ENCODE measurements at places on chromosomes 6 and 20.

GRCh38 chr20:25220810-25221591 is 25.5 kb downstream of the ENTPD6 start:
- peaks cover 32% of the 10 kb centered on the region for H3K36me3 ChIP-seq
- no peak overlapping the region for H3K4me3 ChIP-seq
- DNase-seq = no peak
- H3K27ac ChIP-seq = no peak overlapping the region
- H3K4me1 ChIP-seq = no peaks in the 10 kb centered on the region

- no peaks in the 10 kb centered on the region for H3K4me1 ChIP-seq
- no peaks in the 10 kb centered on the region for H3K27me3 ChIP-seq
- no peak overlapping the region for H3K27ac ChIP-seq
- no peak for DNase-seq
- no peak overlapping the region for H3K4me3 ChIP-seq
Observed at GRCh38 chr6:89575562-89575960, 63.0 kb downstream of the LYRM2 start.

- peaks cover 9% of the 10 kb centered on the region for H3K4me1 ChIP-seq
- no peak overlapping the region for H3K4me3 ChIP-seq
- DNase-seq = no peak
- no peaks in the 10 kb centered on the region for H3K36me3 ChIP-seq
- H3K27me3 ChIP-seq = no peaks in the 10 kb centered on the region
Observed at GRCh38 chr6:116450769-116451740, 10.1 kb upstream of the CALHM6 start.

GRCh38 chr6:36934901-36935300 is 19.6 kb upstream of the PI16 start:
- H3K36me3 ChIP-seq = no peaks in the 10 kb centered on the region
- H3K27ac ChIP-seq = no peak overlapping the region
- no peaks in the 10 kb centered on the region for H3K4me1 ChIP-seq
- H3K27me3 ChIP-seq = no peaks in the 10 kb centered on the region
- no peak overlapping the region for H3K4me3 ChIP-seq

DNA sequence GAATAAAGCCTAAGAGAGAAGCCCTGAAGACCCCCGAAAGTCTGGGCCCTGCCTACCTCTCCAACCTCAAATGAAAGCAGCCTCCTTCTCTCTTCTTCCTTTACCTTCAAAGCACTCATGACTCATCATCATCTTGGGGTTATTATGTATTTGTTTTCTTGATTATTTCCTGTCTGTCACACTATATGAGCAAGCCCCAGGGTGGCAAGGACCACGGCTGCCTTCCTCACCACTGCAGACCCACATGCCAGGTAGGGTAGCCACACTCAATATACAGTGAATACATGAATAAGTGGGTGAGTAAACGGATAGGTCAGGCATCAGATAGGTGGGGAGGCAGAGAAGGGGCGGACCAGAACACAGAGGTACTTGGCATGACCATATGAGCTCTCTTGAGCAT is 8.8 kb downstream of the WFDC3 start:
- DNase-seq = peak; percentile 27
- H3K4me1 ChIP-seq = peaks cover 40% of the 10 kb centered on the region
- H3K4me3 ChIP-seq = no peak overlapping the region
- no peaks in the 10 kb centered on the region for H3K27me3 ChIP-seq
- no peaks in the 10 kb centered on the region for H3K36me3 ChIP-seq

GRCh38 chr6:33316603-33317418 is 733 bp downstream of the ZBTB22 start:
- no peak for DNase-seq
- H3K27ac ChIP-seq = peak overlapping the region; percentile 90
- H3K4me1 ChIP-seq = peaks cover 55% of the 10 kb centered on the region
- H3K27me3 ChIP-seq = no peaks in the 10 kb centered on the region
- peak overlapping the region; percentile 64 for H3K4me3 ChIP-seq

DNA sequence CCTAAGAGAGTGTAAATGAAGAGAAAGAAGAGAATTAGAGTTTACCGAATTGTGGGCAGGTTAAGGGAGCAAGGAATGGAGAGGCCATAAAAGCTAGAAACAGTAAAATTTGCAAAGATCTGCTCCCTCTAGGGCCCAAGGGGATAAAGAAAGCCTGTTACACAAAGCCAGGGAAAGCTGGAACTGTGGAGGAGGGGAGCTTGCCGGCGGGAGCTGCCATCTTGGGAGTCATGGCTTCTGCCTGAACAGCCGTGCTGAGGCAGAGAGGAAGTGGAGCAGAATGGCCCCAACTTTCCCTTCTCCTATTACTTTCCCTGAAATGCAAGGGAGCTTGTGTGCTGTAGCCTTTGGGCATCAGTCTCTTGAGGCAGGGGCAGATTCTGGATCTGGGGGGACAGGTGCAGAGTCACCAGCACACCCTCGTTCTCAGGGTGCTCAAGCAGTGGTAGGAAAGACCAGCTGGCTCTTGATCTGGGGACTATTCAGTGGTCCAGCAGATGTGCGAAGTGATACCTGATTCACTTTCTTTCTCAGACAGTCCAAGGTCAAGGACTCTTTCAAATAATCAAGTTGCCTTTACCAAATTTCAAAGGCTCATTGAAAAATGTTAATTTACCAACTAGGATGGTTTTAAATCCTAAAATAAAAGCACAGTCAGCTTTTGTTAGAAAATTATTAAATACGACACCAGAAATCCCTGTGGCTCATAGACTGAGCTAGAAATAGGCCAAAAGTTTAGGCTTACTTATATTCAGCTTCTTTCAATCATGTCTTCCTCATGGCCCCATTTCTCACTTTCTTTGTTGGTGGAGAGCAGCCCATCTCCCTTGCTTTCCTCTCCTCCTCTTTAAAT is 25.7 kb downstream of the LAMA4 start:
- no peak for DNase-seq
- no peak overlapping the region for H3K4me3 ChIP-seq
- H3K27ac ChIP-seq = peak overlapping the region; percentile 71
- H3K27me3 ChIP-seq = no peaks in the 10 kb centered on the region

DNA sequence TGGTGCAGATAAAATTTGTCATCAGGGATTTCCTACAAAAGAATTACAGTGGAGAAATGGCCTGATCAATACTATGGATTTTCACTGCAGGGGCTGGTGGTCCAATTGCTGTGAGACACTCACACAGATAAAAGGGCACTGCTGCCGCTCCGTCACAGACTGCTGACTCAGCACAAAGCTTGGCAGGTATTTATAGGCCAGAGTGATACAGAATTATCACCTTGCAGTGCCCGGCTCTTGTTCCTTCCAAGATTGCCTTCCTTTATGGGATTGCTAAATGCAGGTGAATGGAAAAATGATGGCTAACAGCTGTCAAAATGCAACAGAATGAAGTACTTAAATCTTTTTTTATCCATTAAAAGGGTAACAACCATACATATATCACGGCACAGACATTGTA is 247.8 kb upstream of the ZFP64 start:
- H3K4me3 ChIP-seq = no peak overlapping the region
- DNase-seq = no peak
- H3K27me3 ChIP-seq = no peaks in the 10 kb centered on the region
- no peaks in the 10 kb centered on the region for H3K36me3 ChIP-seq
- H3K4me1 ChIP-seq = no peaks in the 10 kb centered on the region

DNA sequence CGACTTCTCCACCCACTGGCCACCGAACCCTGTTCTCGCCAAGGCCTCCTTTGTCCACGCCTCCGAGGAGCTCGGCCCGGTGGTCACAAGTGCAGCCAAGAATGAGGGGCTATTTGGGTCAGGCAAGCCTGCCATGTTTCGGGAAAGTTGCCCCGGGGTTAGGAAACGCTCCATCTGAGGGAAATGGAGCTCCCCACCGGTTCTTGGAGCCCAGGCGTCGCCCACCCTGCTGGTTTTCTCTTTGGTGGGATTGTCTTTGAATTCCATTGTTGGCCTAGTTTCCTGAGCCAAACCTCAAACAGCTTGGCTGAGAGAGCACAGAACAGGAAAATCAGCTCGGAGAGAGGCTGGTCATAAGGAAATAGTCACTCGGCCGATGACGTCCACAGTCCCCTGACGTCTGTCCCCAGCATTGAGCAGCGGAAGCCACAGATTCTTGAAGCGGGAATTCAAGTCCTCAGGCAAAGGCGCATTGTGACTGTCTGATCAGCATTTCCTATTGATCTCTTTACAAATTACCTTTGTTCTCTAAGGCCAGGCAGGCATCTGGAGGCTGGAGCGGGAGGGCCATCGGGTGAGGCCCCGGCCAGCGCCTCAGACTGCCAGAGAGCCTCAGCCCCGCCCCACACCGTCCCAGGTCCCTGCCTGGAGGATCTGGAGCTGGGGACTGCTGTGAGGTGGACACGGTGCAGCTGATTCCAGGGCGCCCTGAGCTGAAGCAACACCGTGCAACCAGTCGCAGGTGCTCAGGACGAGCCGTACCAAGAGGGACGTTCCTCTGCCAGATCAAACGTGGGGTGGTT is 138.6 kb downstream of the DLL1 start:
- H3K27me3 ChIP-seq = no peaks in the 10 kb centered on the region
- peaks cover 34% of the 10 kb centered on the region for H3K4me1 ChIP-seq
- peak overlapping the region; percentile 93 for H3K27ac ChIP-seq
- no peak overlapping the region for H3K4me3 ChIP-seq
- H3K36me3 ChIP-seq = no peaks in the 10 kb centered on the region

DNA sequence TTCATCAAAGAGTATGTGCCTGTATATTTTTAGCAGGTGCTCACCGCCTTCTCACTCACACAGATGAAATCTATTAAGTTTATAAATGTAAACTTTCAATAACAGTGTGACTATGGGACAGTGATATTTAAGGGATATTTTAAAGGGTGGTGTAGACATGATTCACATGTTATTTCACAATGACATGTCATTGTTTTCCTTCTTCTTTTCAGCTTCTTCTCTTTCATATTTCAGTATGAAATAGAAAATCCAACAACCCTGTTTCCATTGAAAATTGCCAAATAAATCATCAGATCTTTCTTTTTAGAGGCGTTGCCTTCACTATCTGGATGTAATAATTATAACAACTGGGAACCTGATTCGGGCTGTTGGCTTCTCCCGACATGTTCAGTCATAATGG is 54.8 kb downstream of the PFDN4 start:
- no peaks in the 10 kb centered on the region for H3K36me3 ChIP-seq
- H3K4me1 ChIP-seq = no peaks in the 10 kb centered on the region
- H3K27me3 ChIP-seq = no peaks in the 10 kb centered on the region
- no peak overlapping the region for H3K4me3 ChIP-seq
- DNase-seq = no peak

DNA sequence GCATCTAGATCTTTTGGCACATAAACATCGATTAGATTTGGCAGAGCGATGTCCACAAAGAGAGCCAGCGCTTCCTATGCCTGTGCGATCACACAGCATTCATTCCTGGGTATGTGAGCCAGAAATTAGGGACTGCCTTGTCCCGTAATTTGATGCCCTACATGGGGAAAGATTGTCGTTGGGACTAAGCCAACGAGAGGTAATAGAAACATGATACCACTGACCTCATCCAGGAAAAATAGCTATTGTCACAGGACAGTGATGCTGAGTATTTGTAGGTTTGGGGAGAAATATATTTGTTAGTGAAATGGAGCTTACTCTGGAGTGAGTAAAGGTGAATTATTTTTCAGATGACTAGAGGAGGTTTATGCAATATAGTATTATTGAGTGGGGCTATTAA is 154.0 kb downstream of the TSHZ2 start:
- no peaks in the 10 kb centered on the region for H3K36me3 ChIP-seq
- H3K4me3 ChIP-seq = no peak overlapping the region
- H3K4me1 ChIP-seq = no peaks in the 10 kb centered on the region
- no peak overlapping the region for H3K27ac ChIP-seq

DNA sequence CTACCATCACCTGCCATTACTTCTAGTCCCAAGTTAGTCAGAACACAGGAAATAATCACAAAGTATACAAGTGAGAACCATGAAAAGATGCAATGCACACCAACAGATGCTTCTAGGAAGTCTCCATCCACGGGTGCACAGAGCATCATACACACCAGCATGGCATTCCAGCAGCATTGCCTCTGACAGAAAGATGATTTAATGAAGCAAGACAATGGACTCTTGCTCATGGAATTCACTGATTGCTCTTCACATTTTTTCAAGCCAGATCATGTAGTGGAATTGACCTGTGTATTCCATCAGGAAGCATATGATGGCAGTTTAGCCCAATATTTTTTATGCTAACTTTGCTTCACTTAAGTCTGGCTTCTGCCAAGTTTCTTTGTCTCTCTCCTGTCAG is 406.3 kb upstream of the RGS17 start:
- no peaks in the 10 kb centered on the region for H3K4me1 ChIP-seq
- no peaks in the 10 kb centered on the region for H3K27me3 ChIP-seq
- H3K36me3 ChIP-seq = no peaks in the 10 kb centered on the region
- DNase-seq = no peak

DNA sequence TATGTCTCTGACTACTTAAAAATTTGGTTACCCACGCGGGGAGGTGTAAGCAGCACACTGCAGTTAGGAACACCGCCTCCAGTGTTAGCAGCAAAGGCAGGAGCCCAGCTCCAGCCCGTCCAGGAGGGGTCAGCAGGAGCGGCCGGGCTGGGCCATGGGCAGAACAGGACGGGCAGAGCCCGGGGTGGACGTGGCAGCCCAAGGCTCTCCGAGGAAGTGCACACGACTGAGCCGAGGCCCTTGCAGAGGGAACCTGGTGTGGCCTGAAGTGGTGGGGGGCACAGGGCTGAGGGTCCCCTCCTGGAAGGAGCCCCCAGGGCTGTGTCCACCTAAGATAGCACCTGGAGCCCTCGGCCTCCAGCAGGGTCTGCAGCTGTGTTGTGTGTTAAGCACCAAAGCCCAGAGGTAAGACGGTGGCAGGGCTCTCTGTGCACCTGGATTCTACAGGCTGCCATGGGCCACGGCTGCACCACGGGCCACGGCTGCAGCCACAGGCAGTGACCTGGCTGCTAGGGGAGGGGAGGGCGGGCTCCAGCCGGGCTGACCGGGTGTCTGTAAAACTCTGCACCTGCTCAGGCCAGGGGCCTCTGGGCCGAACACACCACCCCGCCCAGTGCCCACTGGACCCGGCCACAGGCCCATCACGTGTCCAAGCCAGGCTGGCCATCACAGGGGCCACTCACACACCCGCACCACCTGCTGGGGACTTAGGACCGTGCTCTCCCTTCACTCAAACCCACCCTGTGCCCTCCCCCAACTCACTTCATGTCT is 6.6 kb downstream of the SLC2A4RG start:
- no peak overlapping the region for H3K4me3 ChIP-seq
- H3K27me3 ChIP-seq = no peaks in the 10 kb centered on the region
- peaks cover 10% of the 10 kb centered on the region for H3K4me1 ChIP-seq

- H3K27me3 ChIP-seq = no peaks in the 10 kb centered on the region
- H3K36me3 ChIP-seq = no peaks in the 10 kb centered on the region
- no peaks in the 10 kb centered on the region for H3K4me1 ChIP-seq
- H3K4me3 ChIP-seq = no peak overlapping the region
- no peak overlapping the region for H3K27ac ChIP-seq
- no peak for DNase-seq
Observed at GRCh38 chr20:59819496-59820203, 113.8 kb downstream of the SYCP2 start.

GRCh38 chr6:37731888-37732287 is 34.2 kb upstream of the MDGA1 start:
- H3K36me3 ChIP-seq = no peaks in the 10 kb centered on the region
- H3K4me1 ChIP-seq = no peaks in the 10 kb centered on the region

GRCh38 chr20:8874437-8874836 is 194.4 kb upstream of the PLCB4 start:
- H3K4me3 ChIP-seq = no peak overlapping the region
- no peaks in the 10 kb centered on the region for H3K36me3 ChIP-seq
- no peaks in the 10 kb centered on the region for H3K27me3 ChIP-seq
- H3K27ac ChIP-seq = no peak overlapping the region
